Thyroid gland (tissue), 4 donors: ENCODE measurements at places on chromosomes 4 and X. TPM values are rescaled to one million over a fixed set of nuclear protein-coding genes. Genes with fewer than 3 reads are reported as not detected.

Gene HEPH
- total RNA-seq, result 7.8 TPM

Gene CT45A1
- not detected for total RNA-seq

Gene SLIT2
- 13.7 TPM for total RNA-seq

Gene ADGRG4
- not detected for total RNA-seq

Gene CPZ
- 7.8 TPM for total RNA-seq

Gene CFAP299
- total RNA-seq, result not detected

Gene RTL5
- 3.6 TPM for total RNA-seq

Gene MID2
- total RNA-seq, result 37.9 TPM
